ENCODE measurements at places on chromosomes 1 and 21.
A peak's percentile ranks its signal among the peaks of the same experiment; 100 is the strongest.

GRCh38 chr1:43773821-43774220 lies 66.5 kb downstream of the ST3GAL3 start:
- no peak for DNase-seq

DNA sequence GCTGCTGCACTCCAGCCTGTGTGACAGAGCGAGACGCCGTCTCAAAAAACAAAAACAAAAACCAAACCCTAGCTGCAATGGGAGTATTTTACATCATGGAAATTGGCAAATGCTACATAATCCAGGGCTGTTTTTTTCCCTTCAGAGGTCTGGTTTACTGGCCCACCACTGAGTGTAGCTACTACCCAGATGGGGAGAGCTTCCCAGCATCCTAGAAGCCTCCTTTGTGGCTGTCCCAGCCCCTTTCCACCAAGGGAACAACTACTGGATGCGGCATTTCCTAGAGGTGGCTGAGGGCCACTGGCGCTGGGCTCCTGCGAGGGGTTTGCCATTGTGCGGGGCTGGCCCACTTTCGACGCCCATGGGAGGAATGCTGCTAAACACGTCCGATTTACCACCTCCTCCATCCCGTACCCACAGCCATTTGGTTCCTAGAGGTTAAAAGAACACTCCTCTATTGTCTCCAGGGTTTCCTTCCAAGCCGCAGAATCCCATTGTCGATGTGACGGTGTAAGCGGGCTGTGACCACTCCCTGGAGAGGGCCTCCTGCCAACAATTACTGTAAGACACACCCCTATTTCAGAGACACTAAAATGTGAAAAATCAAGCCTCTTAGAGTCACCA lies 55.4 kb downstream of the RUNX3 start:
- DNase-seq, result no peak

DNA sequence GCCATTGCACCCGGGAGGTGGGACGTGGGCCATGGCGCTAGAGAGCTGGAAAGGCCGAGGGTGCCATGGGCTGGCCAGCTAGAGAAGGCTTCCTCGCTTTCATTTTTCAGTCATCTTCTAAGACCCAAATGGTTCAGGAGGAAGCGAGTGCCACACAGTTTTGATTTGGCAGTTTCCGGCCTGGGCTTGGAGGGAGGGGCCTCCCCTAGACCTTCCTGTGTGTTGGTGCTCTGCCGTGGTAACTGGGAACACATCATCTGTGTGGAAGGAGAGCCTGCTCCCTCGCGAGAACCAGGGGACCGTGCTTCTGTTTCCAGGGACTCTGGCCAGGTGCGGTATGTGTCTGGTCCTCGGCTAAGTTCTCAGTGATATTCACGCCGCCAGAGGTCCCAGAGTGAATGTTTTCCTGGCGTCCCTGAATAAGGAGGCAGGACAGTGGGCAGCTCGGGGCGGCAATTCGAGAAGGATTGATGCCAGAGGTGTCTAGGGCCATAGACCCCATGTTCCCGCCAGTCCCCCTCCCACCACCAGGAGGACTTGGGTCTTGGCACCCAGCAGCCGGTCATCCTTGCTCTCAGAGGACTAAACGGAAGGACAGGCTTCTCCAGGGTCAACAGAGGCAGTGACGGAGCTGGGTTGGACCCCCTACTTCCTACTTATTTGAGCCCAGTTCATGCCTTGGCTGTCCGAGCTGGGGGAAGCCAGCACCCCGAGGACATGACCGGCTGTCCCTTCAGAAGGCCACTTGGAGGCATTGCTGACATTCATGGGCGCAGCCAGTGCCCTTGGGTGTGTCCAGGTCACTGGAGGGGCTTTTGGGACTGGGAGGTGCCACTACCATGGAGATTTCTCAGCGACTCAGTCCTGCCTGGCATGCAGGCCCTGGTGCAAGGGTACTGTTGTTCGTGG lies 2.7 kb upstream of the NPHP4 start:
- peak; percentile 82 for DNase-seq

DNA sequence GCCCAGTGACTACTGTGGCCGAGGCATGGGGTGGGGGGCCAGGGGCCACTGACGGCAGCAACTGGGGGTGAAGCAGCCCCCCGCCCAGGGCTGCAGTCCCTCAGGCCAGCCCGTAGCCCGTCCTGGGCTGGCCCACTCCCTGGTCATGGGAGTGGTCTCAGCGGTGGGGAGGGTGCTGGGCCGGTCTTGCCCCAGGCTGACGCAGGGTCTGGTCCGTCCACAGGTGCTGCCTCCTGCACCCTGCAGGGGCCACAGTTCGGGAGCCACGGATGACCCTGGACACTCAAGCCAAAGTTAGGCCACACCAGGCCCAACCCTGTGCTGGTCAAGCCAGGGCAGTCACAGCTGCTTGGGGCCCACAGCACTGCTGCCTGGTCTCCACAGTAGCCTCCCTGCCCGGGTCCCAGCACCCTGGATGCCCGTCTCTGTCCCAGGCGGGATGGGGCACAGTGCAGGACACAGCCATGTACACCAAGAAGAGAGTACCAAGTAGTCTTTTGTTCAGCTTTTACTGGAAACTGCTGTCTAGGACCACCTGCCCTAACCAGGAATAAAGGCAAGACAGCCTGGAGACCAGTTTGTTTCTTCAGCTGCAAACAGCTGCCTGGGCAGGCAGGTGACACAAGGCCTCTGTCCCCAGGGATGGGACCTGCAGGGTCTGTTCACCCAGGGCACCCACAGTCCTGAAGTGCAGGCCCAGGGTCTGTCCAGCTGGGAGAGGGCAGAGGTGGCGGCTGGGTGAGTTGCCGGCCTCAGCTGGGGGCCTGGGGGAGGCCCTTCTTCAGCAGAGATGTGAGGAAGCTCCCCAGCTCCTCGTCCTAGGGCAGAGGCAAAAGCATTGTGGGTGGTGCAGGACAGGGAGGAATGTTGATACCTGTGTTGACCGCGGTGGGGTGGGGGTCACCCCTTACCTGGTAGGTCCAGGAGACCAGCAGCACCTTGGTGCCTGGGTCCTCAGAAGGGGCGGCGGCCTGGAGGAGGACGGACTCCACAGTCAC lies 3.0 kb downstream of the PUSL1 start:
- no peak for DNase-seq

DNA sequence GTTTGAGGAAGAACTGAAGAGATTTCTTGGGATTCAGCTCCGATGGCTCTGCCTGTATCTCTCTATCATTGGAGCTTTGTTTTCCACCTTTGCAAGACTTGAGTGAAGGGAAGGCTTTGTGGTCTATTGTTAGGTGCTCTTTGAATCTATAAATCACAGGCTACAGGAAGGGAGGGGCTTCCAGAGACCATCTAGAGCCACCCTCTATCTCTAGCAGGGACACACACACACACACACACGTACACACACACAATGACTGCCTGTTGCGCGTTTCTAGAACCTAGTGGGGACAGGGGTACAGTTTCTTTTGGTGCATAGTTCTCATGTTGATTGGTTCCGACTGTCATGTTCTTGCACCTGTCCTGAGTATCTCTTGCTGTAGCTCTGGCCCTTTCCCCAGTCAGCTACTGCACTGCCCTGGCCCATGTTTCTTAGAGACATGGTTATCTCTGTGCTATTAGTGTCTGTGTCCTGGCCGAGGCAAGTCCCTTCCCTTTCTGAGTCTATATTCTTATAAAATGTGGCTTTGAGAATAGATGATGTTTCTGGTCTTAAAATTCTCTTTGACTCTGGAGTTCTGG lies 60.7 kb downstream of the MAN1C1 start:
- DNase-seq, result peak; percentile 44

DNA sequence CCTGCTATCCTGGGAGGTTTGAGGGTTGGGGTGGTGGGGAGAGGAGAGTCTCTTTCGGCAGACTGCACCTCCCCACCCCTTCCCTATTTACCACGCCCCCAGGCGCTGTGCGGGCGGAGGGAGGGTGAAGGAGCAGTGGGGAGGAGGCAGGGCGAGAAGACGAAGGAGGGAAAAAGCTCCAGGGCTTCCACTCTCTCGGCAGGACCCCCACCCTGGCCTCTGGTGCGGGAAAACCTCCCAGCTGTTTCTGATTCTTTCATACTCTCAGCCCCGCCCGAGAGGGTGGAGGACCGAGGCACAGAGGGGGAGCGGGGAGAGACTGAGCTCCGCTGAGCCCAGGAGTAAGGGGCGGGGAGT lies 866 bp upstream of the WNT2B start:
- DNase-seq, result peak; percentile 11

DNA sequence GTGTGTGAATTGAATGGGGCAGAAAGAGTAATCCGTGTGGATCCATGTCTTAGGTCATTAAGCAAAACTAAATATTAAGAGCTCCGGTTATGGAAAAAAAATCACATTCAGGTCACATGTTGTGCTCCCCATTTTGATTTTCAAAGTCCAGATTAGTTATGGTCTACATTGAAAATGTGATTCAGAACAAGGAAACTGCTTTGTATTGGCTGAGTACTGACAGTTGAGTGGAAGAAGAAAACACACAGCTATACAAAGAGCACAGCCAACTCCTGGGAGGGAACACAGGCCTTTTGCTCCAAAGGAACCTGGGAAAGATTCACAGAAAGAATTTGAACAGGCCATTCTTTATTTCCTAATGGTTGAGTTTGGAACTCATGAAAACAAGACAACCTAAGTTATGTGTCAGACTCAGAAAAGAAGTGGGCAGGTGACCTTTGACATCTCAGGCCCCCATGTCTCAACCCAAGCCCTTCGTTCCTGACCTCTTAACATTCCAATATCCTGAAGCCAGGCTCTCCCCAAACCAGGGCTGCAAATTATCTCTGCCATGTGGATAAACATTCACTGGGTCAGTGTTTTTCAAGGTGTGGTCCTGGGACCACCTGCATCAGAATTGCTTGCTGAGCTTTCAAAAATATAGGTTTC lies 159.3 kb upstream of the LMO4 start:
- no peak for DNase-seq

- DNase-seq, result no peak
These were observed 74.2 kb upstream of the CD53 start for GRCh38 chr1:110798691-110799256.

DNA sequence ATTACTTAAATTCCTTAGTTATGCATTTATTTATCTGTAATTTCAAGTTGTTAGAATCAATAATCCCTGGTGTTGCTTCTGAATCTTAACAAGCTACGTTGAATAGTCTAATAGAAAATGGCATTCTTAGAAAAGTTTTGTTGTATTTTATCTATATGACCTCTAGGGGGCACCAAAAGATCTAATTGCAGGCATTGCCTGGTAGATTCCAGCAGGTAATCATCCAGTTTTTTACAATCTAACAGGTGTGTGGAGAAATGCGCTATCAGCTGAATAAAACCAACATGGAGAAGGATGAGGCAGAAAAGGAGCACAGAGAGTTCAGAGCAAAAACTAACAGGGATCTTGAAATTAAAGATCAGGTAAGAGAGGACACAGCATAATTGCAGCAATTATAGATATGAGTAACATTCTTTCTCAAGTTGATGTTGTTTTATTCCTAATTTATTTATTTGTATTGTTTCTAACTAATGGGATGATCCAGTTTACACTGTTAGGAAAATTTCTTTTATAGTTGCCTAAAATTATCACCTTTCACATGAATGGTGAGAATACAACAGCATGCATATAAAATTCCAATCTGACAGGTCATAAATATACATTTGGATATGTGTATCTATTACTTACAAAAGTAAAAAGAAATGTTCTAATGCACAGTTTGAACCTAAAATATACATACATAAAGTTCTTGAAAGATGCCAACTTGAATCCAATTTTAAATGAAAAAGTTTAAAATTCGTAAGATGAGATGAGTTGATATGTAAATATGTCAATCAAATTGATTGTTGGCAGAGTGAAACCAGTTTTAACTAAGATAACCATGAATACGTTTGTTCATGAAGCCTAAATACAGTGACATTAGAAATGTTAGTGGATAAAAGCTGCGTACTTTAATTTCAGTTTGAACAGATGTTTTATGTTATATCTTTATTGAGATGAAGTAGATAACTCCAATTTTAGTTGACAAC lies 88.4 kb downstream of the SDCCAG8 start:
- peak; percentile 45 for DNase-seq

GRCh38 chr1:36602184-36602583 lies 119.5 kb upstream of the CSF3R start:
- DNase-seq, result no peak

- DNase-seq, result no peak
These were observed 118.3 kb upstream of the ATP1A1 start for GRCh38 chr1:116254776-116255175.

DNA sequence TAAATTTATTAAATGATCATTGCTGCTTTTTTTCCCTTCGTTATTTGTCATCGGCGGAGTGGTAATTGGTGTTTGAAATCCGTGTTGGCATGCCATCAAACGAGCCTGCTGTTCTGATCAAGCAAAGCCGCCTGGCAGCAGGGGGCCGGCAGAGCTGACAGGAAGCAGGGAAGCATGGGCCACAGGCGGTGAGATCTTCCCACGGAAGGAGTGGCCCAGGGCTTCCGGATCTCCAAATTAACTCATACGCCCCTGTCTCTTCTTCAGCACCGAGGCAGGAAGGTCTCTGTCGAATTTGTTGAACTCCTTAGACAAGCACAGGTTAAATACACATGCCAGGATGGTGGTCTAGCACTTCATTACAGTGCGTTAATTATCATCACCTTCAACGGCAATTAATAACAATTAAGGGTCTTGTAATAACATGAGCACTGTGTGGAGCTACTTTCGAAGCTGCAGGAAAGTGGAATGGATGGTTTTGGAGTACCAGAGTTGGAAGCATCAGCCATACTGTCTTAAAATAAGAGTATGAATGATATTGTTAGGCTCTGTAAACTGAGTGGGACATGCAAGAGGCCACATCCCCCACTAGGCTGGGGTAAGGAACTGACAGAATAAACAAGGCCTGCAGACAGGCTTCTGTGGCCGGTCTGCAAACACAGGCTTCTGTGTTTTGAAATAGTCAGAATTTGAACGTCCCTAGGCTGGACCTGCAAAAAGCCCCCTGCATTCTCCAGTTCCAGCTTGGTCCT lies 199.4 kb upstream of the DAB1 start:
- DNase-seq, result no peak

DNA sequence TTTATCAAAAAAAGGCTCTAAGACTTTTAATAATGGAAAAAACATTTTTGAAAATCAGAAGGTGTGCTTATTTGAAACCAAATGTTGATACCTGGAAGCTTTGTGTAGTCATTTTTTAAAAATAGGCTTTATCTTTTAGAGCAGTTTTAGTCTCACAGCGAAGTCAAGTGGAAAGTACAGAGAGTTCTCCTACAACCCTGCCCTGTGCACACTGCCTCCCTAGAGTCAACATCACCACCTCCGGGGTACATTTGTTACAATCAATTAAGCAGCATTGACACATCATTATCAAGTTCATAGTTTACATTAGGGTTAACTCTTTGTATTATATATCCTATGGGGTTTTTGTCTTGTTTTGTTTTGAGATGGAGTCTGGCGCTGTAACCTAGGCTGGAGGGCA lies 10.7 kb upstream of the ERO1B start:
- DNase-seq, result no peak

GRCh38 chr1:43427941-43428340 lies 25.8 kb downstream of the HYI start:
- no peak for DNase-seq

GRCh38 chr1:186443638-186444037 lies 17.3 kb downstream of the PDC start:
- no peak for DNase-seq

DNA sequence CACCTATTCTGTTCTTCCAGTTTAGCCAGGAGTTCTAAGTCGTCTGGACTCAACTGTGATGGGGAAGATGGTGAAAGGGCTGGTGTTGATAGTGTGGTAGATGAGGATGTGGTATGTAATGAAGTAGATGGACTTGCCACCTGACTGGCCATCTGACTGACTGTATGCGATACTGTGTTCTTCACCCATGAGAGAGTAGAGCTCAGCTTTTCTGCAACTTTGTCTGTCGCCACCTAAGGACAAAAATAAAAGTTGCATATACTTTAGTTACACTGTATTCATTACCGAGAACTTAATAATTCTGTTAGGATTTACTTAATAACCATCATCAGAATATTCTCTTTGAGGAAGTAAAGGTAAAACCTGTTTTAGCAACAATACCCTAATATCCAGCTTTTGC lies 48.5 kb downstream of the EVI5 start:
- no peak for DNase-seq

GRCh38 chr1:36342426-36343185 lies 19.2 kb upstream of the EVA1B start:
- peak; percentile 57 for DNase-seq
